ENCODE measurements at places on chromosomes 7 and 10.
A peak's percentile ranks its signal among the peaks of the same experiment; 100 is the strongest.

- no peak for DNase-seq
Observed at GRCh38 chr7:107130487-107131220, 38.1 kb upstream of the HBP1 start.

DNA sequence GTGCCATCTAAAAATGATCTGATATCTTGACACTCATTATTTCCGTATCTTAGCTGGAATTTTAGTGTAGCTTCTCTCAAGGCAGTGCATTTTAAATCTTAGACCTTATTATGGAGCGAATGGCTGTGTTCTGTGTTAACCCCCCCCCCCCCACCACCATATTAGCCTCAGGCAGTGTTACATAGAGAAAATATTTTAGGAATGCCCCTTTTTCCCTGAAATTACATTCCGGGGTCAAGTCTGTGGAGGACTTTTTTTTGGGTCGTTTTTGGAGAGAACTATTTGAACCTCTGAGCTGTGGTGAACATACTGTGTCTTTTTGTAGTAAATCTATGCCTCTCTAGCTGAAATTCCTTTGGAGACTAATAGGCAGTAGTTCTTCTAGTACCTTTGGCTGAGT lies 3.1 kb downstream of the CCDC126 start:
- DNase-seq: no peak

- DNase-seq: no peak
Observed at GRCh38 chr10:13231190-13231589, 3.0 kb downstream of the UCMA start.

GRCh38 chr7:29102558-29103151 lies 43.7 kb downstream of the CPVL start:
- DNase-seq: peak; percentile 32

DNA sequence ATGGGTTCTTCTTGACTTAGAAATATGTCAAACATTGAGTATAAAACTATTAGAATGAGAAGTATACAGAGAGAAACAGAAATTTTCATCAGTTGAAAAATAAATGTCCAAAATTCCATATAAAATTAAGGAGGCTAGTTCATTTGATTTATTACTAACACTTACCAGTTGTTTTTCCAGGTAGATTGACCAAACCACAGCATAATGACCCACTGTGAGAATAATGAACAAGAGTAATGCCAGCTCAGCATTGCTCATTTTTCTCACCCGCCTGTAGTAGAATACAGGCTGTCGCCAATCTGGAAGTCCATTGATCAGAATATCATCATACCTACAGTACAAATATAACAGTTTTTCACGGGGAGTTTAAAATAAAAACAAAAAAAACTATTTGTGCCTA lies 82.9 kb downstream of the DNAJC1 start:
- no peak for DNase-seq

GRCh38 chr7:94245500-94245899 lies 149.2 kb upstream of the COL1A2 start:
- no peak for DNase-seq

DNA sequence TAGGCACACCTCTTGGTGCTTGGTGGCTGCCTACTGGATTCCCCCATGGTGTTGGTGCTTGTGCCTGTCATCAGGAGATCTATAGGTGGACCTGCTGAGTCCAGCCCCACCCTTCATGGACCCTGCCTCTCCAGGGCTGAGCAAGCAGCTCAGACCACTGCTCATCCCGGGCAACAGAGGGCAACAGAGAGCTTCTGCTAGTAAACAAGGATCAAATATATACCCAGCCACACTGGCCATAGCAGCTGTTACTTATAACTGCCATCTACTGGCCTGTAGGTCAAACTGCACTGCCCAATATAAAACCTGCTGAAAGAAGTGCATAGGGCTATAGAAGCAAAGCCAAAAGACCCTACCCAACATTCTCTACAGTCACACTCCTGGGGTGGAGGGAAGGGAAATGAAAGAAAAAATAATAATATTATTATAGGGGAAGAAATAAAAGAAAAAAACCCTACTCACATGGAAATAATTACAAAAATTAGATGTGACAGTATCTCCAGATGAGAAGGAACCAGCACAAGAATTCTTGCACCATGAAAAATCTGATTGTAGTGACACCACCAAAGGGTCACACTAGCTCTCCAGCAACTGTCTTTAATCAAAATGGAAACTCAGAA lies 54.9 kb upstream of the ZNF800 start:
- no peak for DNase-seq

DNA sequence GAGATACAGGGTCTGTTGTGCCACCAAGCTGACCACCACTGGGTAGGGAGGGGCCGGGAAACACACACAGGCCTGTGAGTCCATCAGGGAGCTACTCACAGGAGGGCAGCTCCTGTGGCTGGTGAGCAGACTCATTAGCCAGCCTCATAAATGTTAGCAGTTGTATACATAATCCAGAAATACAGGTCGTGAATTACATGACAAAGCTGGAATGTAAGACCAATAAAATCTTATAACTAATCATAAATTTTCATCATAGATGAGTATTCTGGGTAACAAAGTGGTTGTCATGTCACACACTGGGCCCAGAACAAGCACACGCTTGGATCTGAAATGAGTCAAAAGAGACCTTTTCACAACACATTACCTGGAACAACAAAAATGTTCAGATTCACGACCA lies 642.6 kb upstream of the AUTS2 start:
- no peak for DNase-seq

DNA sequence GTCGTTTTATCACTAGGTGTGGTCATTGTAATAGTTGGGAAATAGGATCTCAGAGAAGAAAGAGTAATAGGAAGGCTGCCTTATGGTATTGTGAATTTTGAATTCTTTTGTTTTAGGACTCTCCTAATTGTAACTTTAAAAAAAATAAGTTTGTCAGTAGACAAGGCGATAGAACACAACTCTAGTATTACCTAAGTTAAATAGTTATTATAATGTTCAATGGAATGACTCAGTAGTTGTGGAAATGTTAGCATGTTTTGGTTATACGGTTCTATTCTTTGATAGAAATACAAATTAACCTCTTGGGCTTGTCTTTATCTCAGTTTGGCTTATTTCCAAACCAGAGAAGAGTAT lies 1.4 kb downstream of the DNAH11 start:
- no peak for DNase-seq

DNA sequence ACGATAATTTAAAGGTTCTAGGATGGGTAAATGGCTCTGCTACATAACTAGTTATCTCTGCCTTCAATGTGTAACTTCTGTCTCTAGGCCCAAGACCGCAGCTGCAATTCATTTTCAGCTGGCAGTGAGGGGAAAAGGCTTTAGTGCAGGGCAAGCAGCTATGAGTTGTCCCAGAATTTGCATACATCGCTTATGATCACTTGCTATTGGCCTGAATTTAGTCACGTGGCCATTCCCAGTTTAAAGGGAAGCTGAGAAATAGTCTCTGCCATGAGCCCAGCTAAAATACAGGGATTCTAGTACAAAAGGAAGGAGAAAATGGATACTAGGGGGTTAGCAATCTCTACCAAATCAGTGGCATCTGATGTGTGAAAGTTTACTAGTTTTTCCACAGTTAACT lies 145.8 kb upstream of the IMMP2L start:
- no peak for DNase-seq
